ENCODE measurements at places on chromosomes 7 and 10.

DNA sequence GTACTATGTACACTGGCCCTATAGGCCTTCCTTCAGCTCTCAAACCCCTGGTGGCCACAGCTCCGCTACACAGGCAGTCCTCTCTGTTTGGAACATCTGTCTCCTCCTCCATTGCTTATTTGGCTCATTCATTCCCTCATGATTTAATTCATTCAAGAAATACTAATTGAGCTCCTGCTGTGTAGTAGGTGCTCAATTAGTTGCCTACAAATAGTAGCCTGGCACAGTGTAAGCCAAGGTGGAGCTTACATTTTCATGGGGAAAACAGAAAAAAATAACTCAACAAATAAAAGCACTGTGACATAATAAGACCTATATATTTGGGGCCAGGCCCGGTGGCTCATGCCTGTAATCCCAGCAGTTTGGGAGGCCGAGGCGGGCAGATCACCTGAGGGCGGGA lies 3.4 kb upstream of the FIS1 start:
- DNase-seq, result no peak

DNA sequence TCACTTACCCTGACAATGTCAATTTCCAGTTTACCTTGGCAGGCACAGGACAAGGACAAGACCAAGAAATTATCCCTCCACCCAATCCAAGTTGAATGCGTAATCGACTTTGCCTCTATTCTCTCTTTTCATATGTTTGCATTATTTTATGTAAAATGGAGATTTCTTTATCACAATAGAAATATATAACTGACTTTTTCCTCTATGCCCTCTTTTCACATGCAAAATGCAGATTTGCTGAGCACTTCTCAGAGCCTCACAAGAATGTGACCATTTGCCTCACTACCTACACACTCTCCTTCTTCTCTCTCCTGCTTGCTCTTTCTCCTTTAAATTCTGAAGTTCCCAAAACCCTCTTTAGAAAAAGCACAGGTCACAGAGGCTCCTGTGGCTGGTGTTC lies 15.1 kb downstream of the CYP3A43 start:
- no peak for DNase-seq

DNA sequence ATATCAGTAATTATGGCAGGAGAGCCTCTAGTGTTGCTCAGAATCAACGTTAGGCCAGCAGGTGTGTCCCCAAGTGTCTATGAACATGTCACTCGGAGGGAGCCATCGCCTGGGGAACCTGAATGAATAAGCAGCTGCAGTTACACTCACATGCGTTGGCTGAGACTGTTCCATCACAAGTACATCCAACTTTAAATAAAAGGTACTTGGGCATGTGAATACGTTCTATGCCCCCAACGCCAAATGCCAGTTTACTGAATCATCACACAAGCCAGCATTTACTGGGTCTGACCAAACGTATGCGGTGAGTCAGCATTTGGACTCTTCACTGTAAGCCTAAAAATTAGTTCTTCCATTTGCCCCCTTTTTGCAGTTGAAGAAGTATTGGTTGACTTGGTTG lies 207.6 kb upstream of the PLXNA4 start:
- DNase-seq, result no peak

DNA sequence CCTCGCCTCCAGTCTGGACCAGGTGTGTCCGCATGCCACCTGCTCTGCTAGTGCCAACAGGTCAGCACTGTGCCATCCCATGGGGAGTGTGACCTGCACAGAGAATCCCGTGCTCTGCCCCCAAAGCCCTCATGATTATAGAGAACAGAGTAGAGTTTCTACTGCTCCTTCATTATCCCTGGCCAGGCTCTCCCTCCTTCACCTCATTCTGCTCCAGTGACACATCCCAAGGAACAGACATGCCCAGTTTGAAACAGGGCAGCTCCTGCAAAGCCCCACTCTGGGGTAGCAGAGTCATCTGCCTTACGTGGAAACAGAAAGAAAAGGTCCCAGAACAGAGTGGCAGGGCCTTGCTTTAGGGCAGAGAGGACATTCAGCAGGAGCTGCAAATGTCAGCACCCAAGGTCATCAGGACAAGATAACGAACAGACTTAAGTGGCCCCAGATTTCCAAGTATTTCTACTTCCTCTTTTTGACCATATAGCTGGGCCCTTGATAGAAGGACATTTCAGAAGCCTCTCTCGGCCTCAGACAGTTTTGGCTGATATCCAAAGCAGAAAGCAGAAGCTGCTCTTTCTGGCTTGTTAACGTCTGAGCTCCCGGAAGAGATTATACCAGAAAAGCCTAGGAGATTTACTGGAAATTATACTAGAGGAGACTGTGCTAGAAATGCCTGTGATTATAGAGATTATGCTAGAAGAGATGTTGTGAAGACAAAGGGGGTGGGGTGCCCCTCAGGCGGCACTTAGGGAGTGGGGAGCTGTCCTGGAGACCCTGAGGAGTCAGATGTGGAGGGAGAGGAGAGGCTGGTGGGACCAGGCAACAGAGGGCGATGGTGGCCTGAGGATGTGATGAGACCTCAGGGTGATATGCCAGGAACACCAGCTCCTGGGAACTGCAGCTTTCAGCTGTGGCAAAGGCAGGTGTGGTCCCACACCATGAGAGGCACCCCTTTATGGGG lies 12.6 kb downstream of the TMEM176B start:
- no peak for DNase-seq

GRCh38 chr7:102044984-102045673 lies 227.7 kb downstream of the CUX1 start:
- no peak for DNase-seq

DNA sequence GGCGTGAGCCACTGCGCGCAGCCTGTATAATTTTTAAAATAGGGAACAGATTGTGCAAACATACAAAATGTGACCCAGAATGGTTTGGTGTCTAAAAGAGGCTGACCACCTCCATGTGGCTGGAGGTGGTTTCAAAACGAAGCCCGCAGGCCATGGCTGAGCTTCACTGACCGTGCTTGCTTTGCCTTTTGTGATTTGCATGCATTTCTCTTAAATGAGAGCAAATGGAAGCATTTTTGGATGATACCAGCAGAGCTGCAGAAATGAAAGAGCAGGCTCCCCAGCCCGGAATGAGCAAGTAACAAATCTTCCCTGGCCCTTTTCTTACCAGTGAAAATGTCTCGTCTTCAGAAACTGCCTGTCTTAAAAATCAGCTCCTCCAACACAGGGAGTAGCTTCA lies 239.9 kb downstream of the CAMK1D start:
- DNase-seq, result no peak

DNA sequence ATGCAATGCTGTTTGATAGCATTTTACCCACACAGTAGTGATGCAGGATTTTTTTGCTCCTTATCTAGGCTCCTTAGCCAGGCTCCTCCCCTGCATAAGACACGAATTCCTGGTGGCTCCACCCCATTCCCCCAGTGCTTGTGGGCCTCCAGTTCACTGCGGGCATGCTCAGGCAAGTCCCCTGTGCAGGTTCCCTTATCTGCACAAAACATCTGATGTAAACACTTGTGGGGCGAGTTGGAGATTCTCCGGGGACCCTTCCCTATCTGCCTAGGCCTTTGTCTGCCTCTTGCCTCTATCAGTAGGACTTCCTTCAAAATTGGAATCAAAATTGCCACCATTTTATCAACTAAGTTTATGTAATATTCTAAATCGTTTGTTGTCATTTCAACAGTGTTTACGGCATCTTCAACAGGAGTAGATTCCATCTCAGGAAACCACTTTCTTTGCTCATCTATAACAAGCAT lies 5.4 kb upstream of the STK17A start:
- DNase-seq, result no peak

- DNase-seq, result no peak
Observed at GRCh38 chr10:127563718-127564553, 14.8 kb downstream of the NPS start.

All from stimulated activated CD8-positive, alpha-beta memory T cell treated with anti-CD3 and anti-CD28 coated beads, Interleukin-15, amount 100 ng/mL, for 48 hours (primary cell).